ENCODE measurements at places on chromosomes 13 and 19. TPM values are rescaled to one million over a fixed set of nuclear protein-coding genes. Genes with fewer than 3 reads are reported as not detected.

ZNF540 gene
- total RNA-seq, result 6.2 TPM

CDKN2D gene
- 7.8 TPM for total RNA-seq

MTUS2 gene
- total RNA-seq, result 0.13 TPM

KISS1R gene
- total RNA-seq, result not detected

LILRB4 gene
- not detected for total RNA-seq

ZNF112 gene
- total RNA-seq, result 5.7 TPM

ONECUT3 gene
- not detected for total RNA-seq

- no peaks in the 10 kb centered on the region for H3K27me3 ChIP-seq
- H3K4me1 ChIP-seq, result no peaks in the 10 kb centered on the region
- H3K27ac ChIP-seq, result no peak overlapping the region
- H3K36me3 ChIP-seq, result no peaks in the 10 kb centered on the region
- DNase-seq, result no peak
These were observed 169.3 kb downstream of the PCDH20 start for GRCh38 chr13:61246351-61246750.

DNA sequence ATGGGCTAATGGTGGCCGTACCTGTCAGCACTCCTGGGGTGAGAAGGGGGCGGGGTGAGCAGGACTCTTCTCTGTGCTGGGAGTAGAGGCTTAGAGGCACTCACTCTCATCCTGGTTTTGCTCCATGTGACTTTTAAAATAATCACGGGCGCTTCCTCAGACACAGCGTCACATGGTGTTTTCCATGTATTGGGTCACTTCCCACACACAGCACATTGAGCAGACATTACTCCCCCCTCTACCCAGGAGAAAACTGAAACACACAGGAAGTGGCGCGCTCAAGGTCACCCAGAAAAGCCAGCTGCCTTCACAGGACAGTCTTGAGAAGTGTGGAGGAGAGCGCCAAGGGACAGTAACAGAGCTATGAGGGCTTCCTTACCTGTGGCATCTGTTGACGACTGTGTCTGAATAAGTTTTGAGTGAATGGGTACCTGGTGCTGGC lies 23.2 kb downstream of the SPATA13 start:
- DNase-seq, result no peak
- no peaks in the 10 kb centered on the region for H3K27me3 ChIP-seq
- H3K4me1 ChIP-seq, result peaks cover 28% of the 10 kb centered on the region
- H3K36me3 ChIP-seq, result no peaks in the 10 kb centered on the region

GRCh38 chr13:101401196-101401595 lies 15.1 kb downstream of the NALCN start:
- H3K4me1 ChIP-seq, result peaks cover 48% of the 10 kb centered on the region
- no peaks in the 10 kb centered on the region for H3K27me3 ChIP-seq
- H3K36me3 ChIP-seq, result no peaks in the 10 kb centered on the region
- peak; percentile 57 for DNase-seq
- H3K27ac ChIP-seq, result no peak overlapping the region

DNA sequence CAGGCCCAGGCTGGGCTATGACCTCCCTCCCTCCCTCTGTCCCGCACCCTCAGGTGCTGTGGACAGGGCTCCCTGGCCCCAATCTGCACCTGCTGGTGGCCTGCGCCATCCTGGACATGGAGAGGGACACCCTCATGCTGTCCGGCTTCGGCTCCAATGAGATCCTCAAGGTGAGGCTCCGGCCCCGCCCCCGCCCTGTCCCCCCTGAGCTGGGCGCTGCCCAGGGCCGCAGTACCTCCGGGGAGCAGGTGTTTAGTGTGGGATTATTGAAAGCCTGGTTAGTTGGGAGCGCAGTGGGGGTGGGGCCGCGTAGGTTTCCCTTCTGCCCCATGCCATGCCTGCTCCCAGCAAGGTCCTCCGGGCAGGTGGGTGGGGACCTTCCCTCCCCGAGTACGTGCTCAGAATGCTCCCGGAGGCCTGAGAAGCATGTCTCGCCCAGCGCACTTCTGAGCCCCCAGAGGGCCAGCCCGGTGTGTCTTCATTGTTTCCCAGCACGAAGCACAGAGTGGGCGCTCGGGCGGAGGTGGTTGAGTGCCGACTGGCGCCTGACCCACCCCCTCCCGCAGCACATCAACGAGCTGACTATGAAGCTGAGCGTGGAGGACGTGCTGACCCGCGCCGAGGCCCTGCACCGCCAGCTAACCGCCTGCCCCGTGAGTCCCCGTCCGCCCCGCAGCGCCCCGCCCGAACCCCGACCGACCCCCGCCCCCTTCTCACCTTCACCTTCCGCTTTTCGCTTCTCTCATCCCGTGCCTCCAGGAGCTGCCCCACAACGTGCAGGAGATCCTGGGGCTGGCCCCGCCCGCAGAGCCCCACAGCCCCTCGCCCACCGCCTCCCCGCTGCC lies 8.8 kb downstream of the IL4I1 start:
- H3K27me3 ChIP-seq, result no peaks in the 10 kb centered on the region
- no peak for DNase-seq
- H3K4me3 ChIP-seq, result no peak overlapping the region
- H3K4me1 ChIP-seq, result no peaks in the 10 kb centered on the region
- peaks cover 12% of the 10 kb centered on the region for H3K36me3 ChIP-seq
- no peak overlapping the region for H3K27ac ChIP-seq

DNA sequence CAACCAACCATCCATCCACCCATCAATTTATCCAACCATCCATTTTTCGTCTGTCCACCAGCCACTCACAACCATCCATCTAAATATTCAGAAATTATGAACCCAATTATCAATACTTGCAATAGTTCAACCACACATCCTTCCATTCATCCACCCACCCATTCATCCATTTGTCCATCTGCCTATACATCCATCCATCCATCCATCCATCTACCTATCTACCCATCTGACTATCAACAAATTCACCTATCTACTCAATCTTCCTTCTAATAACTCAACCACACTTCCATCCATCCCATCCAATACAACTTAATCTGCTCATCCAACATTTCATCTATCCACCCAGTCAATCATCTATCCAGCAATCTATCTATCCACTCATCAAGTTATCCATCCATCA lies 46.3 kb downstream of the UNC13A start:
- no peak overlapping the region for H3K27ac ChIP-seq
- no peaks in the 10 kb centered on the region for H3K36me3 ChIP-seq
- no peak overlapping the region for H3K4me3 ChIP-seq
- H3K4me1 ChIP-seq, result no peaks in the 10 kb centered on the region
- DNase-seq, result no peak
- no peaks in the 10 kb centered on the region for H3K27me3 ChIP-seq

DNA sequence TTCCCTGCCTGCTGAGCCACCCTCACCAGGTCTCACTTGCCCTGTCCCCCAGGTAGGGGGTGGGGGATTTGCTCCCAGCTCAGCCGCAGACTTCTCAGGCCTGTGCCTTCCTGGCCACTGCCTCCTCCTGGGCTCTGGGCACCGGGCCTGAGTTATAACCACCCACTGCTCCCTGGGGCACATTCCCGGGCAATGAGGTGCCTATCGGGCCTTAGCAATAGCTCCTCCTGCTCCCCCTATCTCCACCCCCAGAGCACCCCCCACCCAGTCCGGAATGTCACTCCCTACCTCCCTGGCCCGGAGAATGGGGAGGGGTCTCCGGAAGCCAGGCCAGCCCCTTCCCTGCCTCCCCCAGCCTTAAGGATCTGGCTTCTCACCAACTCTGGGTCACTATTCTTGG lies at the start of gene KLK5:
Gene KLK5, minus strand, starts transcription at position 129 of the 400 bp plus-strand sequence. CDS start 381 bp downstream, outside the sequence.
- DNase-seq, result peak; percentile 56
- H3K36me3 ChIP-seq, result no peaks in the 10 kb centered on the region
- 0 out of 2 replicates have a peak, but pooled peaks cover 7% of the 10 kb centered on the region for H3K27me3 ChIP-seq
- H3K27ac ChIP-seq, result no peak within 1 kb of the TSS
- H3K4me3 ChIP-seq, result no peak within 1 kb of the TSS

DNA sequence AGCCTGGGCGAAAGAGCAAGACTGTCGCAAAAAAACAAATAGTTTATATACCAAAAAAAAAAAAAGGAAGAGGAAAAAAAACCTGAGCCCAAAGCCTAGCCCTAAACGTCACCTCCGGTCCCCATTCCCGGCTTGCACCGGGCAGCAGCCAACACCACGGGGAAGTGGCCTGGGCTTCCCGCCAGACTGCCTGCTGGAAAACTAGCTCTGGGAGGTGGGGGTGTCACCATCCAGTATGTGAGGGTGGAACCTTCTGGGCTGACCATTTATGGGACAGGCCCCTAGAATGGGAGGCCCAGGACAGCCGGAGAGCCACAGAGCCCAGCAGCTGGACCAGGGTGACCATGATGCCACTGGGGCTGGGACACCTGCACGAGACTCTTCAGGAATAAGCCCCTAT lies 37.3 kb downstream of the IL12RB1 start:
- DNase-seq, result peak; percentile 63
- H3K27me3 ChIP-seq, result no peaks in the 10 kb centered on the region
- peaks cover 19% of the 10 kb centered on the region for H3K4me1 ChIP-seq
- no peak overlapping the region for H3K4me3 ChIP-seq
- no peaks in the 10 kb centered on the region for H3K36me3 ChIP-seq
- no peak overlapping the region for H3K27ac ChIP-seq

GRCh38 chr13:107361666-107362065 lies 793.7 kb upstream of the ARGLU1 start:
- H3K4me1 ChIP-seq, result peaks cover 34% of the 10 kb centered on the region
- no peaks in the 10 kb centered on the region for H3K27me3 ChIP-seq
- H3K36me3 ChIP-seq, result no peaks in the 10 kb centered on the region
- DNase-seq, result peak; percentile 79
- no peak overlapping the region for H3K4me3 ChIP-seq
- no peak overlapping the region for H3K27ac ChIP-seq

GRCh38 chr19:5339950-5340636 lies 519 bp downstream of the PTPRS start:
- H3K36me3 ChIP-seq, result no peaks in the 10 kb centered on the region
- peak overlapping the region; percentile 93 for H3K4me3 ChIP-seq
- no peak overlapping the region for H3K27ac ChIP-seq
- peak; percentile 56 for DNase-seq

DNA sequence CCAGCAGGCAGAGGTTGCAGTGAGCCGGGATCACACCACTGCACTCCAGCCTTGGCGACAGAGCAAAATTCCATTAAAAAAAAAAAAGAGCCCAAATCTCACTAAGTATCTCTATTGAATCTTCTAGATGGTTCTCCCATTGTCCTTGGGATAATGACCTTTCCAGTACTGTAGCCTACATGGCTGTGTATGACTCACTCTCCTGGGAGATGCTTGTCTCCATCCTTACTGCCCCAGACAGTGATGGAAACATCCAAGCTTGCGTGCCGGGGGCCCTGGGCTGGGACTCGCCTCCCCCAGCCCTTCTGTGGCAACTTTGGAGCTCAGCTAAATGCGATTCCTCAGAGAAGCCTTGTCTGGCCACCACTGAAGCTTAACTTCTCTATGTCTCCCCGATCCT lies 49.7 kb downstream of the NWD1 start:
- H3K27me3 ChIP-seq, result peaks cover 10% of the 10 kb centered on the region
- no peak overlapping the region for H3K4me3 ChIP-seq
- no peaks in the 10 kb centered on the region for H3K36me3 ChIP-seq
- H3K4me1 ChIP-seq, result no peaks in the 10 kb centered on the region
- DNase-seq, result no peak
